ENCODE measurements at places on chromosomes 6 and 20. TPM values are rescaled to one million over a fixed set of nuclear protein-coding genes. Genes with fewer than 3 reads are reported as not detected.

The ADAM33 gene
- 10.9 TPM for polyA plus RNA-seq

The TSPYL1 gene
- 90.8 TPM for polyA plus RNA-seq

The CPNE1 gene
- 94.3 TPM for polyA plus RNA-seq

The NR2E1 gene
- polyA plus RNA-seq = not detected

The RAET1E gene
- not detected for polyA plus RNA-seq

The TP53TG5 gene
- polyA plus RNA-seq = not detected

The HRH3 gene
- not detected for polyA plus RNA-seq

The SMPDL3A gene
- polyA plus RNA-seq = 72.1 TPM

The TMEM170B gene
- polyA plus RNA-seq = 1.0 TPM

The TNFRSF21 gene
- polyA plus RNA-seq = 28.8 TPM

The CST4 gene
- not detected for polyA plus RNA-seq

The MYB gene
- 1.6 TPM for polyA plus RNA-seq

The CST7 gene
- 3.1 TPM for polyA plus RNA-seq

The PNPLA1 gene
- 2.4 TPM for polyA plus RNA-seq

The RHAG gene
- not detected for polyA plus RNA-seq

The MRS2 gene
- 12.3 TPM for polyA plus RNA-seq

The HELZ2 gene
- polyA plus RNA-seq = 13.8 TPM

The RANBP9 gene
- polyA plus RNA-seq = 22.4 TPM

The ANGPT4 gene
- polyA plus RNA-seq = 0.70 TPM

The PRSS16 gene
- polyA plus RNA-seq = 24.8 TPM

The ACSS2 gene
- 295 TPM for polyA plus RNA-seq

The GJA10 gene
- not detected for polyA plus RNA-seq

The CENPQ gene
- 1.8 TPM for polyA plus RNA-seq

The ZNF337 gene
- 8.3 TPM for polyA plus RNA-seq

The PROCR gene
- polyA plus RNA-seq = 8.3 TPM

The COQ3 gene
- polyA plus RNA-seq = 7.0 TPM

The DEFB114 gene
- polyA plus RNA-seq = not detected

The EFCAB8 gene
- not detected for polyA plus RNA-seq

The PPP1R3G gene
- polyA plus RNA-seq = not detected

The MED23 gene
- polyA plus RNA-seq = 41.2 TPM

The TREM1 gene
- 1.1 TPM for polyA plus RNA-seq

The LAMA5 gene
- 1.3 TPM for polyA plus RNA-seq

The GJE1 gene
- not detected for polyA plus RNA-seq

The CCDC167 gene
- polyA plus RNA-seq = 25.7 TPM

The IPCEF1 gene
- 2.1 TPM for polyA plus RNA-seq

The PLCB4 gene
- 0.45 TPM for polyA plus RNA-seq

The DEFB124 gene
- 0.18 TPM for polyA plus RNA-seq

The DPPA5 gene
- polyA plus RNA-seq = not detected

The GPR63 gene
- polyA plus RNA-seq = 0.27 TPM

The HLA-DOB gene
- not detected for polyA plus RNA-seq

The PXDC1 gene
- 37.3 TPM for polyA plus RNA-seq

The GCNT2 gene
- polyA plus RNA-seq = 39.3 TPM

The SPAG4 gene
- 1.3 TPM for polyA plus RNA-seq

The WFDC6 gene
- polyA plus RNA-seq = not detected

The NKX2-4 gene
- polyA plus RNA-seq = not detected

The WFDC2 gene
- 3.1 TPM for polyA plus RNA-seq

The DEFB113 gene
- polyA plus RNA-seq = not detected

The SOX18 gene
- polyA plus RNA-seq = 26.8 TPM

The DEFB118 gene
- not detected for polyA plus RNA-seq

The NOX3 gene
- not detected for polyA plus RNA-seq

The MOG gene
- polyA plus RNA-seq = not detected

The KHDC1L gene
- polyA plus RNA-seq = not detected
